Activated gamma-delta T cell treated with Interleukin-2 at 50 U/mL for 16 hours (primary cell): ENCODE measurements at places on chromosomes 1 and 21.

DNA sequence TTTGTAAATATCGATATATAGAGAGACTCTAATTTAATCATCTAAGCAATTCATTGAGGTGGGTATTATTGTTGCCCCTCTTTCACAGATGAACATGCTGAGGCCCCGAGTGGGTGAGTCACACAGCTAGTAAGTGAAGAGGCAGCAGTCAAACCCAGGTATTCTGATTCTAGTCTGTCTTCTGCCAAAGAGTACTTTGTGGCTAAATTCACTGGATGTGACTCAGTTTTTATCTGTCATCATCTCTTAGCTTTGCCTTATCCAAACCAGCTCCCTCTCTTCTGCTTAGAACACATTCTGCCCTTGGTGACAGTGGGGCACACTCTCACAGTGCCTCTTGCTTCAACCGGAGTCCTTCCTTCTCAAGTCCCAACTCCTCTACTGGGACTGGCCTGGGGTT is 11.5 kb downstream of the FCRL5 start:
- DNase-seq, result no peak

- no peak for DNase-seq
These were observed 201.5 kb downstream of the LMO4 start for GRCh38 chr1:87530042-87530807.

DNA sequence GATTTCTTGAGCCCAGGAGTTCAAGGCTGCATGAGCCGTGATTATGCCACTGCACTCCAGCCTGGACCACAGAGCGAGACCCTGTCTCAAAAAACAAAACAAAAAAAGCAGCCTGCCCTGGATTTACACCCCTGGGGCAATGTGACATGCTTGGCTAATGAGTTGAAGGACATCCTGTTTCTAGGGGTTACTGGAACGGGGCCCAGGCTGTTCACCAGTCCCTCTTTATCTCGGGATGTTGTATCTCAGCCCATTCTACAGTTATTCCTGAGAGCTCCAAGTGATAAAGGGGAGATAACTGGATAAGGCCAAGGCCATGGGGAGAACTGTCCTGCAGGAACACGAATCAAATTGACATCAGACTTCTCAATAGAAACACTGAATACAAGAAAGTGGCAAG is 21.7 kb upstream of the S100A2 start:
- DNase-seq, result no peak

DNA sequence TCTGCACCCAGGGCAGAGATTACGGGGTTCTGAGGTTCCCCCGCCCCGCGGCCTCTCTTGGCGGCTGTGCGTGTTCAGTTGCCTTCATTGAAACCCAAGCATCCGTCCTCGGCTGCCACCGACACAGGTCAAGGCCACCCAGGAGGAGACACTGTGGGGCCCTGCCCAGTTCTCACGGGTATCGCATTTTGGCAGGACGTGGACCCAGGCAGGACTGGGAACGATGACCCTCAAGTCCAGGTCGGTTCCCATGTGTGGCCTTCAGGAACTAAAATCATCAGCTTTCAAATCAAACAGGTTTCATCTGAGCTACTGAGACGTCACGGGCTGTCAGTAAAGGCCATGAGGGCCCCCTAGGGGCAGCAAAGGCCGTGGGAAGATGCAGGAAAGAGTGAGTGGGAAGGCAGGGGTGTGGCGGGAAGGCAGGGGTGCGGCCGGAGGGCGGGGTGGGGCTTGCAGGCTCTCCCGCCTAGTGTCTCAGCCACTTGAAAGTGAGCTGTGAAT is 7.0 kb upstream of the C1orf174 start:
- no peak for DNase-seq

- peak; percentile 44 for DNase-seq
These were observed 1.6 kb upstream of the AJAP1 start for GRCh38 chr1:4652631-4653327.

DNA sequence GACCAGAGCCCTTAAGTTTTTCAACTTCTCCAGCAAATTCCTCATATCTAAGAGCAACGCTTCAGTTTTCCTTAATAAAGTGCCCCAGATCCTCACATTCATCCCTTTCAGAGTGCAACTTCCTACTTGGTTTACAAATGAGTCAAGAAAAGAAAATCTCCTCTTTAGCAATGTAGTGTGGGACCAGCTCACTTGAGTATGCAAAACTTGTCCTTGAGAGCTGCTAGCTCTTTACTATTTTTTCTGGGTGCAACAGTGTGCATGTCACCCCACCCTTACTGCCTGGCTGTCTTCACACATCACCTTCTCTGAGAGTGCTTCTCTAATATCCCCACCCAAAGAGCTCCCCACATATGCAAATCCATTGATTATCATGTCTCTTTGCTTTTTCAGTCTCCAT is 203.1 kb upstream of the CAMK1G start:
- DNase-seq, result no peak

DNA sequence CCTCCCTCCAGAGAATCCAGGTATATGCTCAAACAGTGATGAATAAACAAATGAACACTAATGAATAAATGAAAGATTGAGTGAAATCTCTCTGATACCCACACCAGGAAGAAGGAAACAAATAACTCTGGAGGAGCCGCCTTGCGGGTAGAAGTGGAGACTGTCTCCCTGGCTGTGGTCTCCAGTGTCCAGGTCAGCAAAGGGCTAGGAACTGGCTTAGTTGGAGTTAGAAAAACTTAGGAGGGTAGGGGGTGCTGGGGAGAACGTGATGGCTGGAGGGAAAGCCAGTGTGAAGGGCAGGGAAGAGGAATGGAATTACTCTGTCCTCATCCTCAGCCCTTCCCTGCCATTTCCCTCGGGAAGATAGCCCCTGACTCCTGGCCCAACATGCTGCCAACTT is 537 bp downstream of the RHBDL2 start:
- DNase-seq, result no peak

DNA sequence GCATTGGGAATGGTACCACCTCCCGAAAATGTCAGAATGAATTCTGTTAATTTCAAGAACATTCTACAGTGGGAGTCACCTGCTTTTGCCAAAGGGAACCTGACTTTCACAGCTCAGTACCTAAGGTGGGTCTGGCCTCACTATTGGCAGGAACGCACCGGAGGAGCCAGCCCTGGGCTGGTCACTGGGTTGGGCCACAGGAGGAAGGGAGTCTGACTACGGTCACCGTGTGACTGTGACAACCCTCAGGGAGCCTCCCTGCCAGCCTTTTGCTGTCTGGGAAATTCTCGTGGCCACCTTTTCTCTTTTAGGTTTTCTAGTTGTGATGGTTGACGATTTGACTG is 2.2 kb downstream of the IL10RB start:
- no peak for DNase-seq

DNA sequence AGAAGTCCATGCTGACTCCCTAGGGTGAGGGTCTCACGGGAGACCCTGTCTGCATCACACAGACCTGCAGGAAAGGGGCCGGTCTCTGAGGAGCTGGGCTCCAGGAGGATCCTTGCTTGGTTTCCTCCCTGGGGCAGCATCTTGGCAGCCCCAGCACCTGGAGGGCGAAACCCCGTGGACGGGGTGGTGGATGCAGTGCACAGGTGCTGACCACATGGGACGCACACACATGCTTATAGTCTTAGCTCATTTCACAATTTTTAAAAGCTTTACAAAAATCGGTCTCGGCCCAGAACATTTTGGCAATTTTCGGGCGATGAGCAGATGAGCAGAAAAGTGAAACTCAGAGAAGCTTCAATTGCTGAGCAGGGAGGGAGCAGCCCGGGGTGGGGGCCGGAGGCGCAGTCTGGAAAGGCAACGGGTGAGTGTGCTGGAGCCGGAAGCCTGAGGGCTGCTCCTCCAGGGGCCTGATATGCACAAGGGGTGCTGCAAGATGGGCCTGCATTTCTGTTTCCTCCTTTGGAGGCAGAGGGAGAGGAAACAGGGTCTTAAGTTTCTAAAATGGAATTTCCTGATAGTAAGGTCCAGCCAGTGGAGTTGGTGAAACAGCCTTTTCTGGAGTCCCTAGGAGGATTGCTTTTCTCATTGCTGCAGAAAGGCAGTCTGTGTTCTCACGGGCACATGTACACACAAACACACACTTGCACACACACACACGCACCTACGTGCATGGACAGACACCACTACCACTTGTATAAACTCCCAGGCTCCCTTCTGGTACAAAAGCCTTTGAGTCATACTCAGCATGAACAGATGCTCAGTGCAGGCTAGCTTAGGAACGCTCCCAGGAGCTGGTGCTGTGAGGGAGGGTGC is 60.6 kb downstream of the SCCPDH start:
- no peak for DNase-seq

GRCh38 chr1:16981269-16981849 is 939 bp upstream of the MFAP2 start:
- DNase-seq, result no peak

GRCh38 chr1:214838351-214838750 is 235.4 kb downstream of the CENPF start:
- DNase-seq, result no peak

- no peak for DNase-seq
These were observed 68.1 kb upstream of the APP start for GRCh38 chr21:26238646-26239045.

- DNase-seq, result no peak
These were observed 79.9 kb upstream of the CHRM3 start for GRCh38 chr1:239306426-239306825.

DNA sequence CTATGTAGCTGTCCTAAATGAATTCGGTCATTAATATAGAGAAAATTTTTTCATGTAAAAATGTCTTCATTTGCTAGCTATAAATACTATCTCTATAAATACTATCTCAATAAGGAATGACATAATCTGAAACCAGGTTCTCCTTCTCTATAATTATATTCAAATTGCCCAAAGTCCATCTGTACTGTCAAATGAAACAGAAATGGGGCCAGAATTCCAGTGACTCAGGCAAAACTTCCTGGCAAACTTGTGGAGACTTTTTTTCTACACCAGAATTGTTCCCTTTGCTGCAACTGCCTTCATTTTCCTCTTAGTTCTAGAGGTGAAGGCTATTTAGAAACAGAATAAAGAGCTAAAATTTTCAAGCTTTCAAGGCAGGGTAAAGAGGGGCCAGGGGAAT is 152.5 kb downstream of the KCNH1 start:
- DNase-seq, result no peak

- DNase-seq, result no peak
These were observed 88.8 kb downstream of the ST3GAL3 start for GRCh38 chr1:43796111-43796581.

DNA sequence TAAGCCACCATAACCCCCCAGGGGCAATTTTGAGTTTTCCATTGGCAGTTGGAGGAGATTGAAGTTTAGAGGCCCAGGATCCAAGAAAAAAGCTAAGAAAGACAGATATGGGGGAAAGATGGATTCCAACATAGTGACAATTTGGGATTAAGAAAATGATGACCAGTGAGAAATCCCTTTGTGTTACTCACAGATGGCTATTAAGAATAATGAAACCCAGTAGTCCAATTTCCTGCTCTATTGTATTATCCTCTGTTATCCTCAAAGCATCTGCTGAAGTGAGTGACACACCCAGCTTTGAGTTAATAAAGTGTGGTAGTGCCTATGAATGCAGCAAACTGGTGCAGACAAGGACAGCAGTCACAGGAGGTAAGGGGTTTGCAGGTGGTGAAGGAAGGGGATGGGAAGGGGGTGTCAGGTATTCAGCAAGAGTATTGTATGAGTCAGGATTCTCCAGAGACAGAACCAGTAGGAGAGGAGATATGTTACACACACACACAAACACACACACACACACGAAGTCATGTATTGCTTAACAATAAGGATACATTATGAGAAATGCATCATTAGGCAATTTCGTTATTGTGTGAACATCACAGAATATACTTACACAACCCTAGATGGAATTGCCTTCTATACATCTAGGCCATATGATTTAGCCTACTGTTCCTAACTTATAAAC is 112.4 kb upstream of the VANGL1 start:
- DNase-seq, result no peak

DNA sequence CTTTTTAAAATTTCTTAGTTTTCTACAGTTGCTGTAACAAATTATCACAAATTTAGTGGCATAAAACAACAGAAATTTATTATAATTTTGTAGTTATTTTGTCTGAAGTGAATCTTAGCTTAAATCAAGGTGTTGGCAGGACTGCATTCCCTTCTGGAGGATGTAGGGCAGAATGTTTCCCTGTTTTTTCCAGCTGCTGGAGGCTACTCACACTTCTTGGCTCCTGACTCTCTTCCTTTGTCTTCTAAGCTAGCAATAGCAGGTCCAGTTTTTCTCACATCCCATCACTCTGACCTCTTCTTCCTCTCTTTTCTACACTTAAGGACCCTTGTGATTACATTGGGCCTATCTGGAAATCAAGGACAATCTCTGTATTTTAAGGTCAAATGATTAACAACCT is 84.1 kb downstream of the PKN2 start:
- no peak for DNase-seq

DNA sequence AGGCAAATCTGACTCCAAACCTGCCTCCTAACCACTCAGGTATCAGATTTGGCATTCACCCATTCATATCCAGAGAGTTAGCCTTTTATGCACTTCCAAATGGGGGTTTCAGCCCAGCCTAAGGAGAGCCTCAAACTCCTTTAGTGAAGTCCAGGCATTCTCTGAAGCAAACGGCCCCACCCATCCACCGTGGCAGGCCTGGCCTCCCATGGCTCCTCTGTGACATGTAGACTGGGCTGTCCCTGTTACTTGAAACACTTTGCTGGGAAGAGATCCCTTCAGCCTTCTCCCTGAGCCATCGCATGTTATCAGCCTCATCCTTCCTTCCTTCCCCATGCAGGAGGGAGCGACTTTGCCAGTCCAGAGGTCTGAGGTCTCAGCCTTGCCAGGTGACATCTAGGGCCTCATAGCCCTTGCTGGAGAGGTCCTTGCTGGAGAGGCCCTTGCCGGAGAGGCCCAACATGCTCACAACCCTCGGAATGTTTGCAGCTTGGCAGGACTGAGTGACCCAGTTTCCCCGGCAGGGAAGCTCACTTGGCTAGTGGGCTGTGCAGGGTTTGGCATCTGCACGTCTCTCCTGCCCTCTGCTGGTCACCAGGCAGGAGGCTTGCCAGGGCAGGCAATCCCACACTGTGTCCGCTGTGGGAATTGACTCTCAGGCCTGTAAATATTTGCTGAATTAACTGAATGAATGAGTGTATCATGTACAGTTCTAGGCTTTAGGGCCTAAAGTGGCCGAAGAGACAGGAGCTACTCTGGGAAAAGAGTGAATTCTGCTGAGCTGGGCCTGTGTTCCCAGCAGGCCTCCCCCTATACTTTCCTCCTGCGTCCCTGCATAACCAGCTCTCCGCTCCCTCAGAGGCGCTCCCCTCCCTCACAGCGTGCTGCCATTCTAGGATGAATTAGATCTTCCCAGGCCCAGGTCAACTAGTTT is 26.7 kb upstream of the RBM15 start:
- peak; percentile 68 for DNase-seq

DNA sequence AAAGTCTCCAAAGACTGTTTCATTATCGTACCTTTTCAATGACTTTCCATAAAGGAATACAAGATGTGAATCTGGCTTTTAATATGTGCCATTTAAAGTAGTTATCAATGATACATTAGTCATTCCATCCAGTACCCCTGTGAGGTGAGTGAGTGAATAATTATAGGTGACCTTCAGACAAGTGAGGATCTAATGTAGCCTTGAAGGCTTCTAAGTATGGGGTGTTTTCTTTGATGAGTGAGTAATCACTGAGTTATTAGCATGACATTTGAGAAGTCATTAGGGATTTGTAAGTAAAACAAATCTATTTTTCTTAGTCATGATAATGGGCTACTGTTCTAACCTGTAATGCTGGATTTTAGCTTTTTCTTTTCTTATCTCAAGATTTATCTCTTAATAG is 831.4 kb downstream of the ADGRL2 start:
- DNase-seq, result no peak
